ENCODE measurements at places on chromosomes 11 and 22.
A peak's percentile ranks its signal among the peaks of the same experiment; 100 is the strongest.

DNA sequence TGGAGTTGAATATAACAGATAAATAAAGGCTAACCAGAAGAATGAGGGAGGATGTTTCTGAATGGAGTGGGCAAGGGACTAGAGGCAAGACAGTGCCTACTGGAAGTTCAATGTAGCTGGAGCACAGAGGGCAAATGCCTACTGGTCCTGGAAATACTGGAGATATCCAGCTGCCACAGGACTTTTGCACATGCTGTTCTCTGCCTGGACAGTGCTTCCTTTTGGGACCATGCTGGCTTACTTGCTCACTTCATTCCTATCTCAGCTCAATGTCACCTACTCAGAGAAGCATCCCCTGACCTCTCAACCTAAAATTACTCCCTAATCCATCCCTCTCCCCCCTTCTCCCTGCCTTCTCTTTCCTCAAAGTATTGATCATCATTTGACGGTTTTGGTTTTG is 20.2 kb downstream of the RASD2 start:
- no peak for DNase-seq

DNA sequence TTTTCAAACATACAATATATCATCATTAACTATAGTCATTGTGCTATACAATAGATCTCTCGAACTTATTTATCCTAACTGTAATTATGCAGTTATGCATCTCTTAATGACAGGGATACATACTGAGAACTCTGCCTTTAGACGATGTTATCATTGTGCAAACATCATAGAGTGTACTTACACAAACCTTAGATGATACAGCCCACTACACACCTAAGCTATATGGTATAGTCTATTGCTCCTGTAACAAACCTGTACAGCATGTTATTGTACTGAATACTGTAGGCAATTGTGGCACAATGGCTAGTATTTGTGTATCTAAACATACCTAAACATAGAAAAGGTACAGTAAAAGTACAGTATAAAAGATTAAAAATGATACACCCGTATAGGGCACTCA is 27.4 kb upstream of the NRGN start:
- no peak for DNase-seq

DNA sequence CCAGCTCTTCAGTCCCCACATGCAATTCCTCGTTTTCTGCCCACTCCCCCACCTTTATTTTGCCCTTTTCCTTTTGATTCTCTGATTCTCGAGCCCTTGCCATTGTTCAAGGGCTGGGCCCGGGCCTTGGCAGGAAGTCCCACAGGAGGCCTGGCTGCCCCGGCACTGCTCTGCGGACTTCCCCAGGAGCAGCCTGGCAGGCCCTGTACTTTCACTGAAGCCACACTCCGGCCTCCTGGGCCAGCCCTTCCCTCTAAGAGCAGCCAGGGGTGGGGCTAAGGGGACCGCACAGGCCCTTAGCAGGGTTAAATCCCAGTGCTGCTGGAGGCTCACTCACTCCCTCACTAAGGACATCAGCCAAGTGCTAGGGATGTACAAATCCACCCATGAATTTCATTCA is 4.1 kb downstream of the LRRC32 start:
- no peak for DNase-seq

- DNase-seq, result peak; percentile 73
These were observed 82.7 kb upstream of the LINC01488 start for GRCh38 chr11:69398529-69399492.

GRCh38 chr11:70454197-70454767 is 56.0 kb downstream of the CTTN start:
- no peak for DNase-seq

- DNase-seq, result peak; percentile 44
These were observed 24.9 kb upstream of the EMSY start for GRCh38 chr11:76419896-76420295.

DNA sequence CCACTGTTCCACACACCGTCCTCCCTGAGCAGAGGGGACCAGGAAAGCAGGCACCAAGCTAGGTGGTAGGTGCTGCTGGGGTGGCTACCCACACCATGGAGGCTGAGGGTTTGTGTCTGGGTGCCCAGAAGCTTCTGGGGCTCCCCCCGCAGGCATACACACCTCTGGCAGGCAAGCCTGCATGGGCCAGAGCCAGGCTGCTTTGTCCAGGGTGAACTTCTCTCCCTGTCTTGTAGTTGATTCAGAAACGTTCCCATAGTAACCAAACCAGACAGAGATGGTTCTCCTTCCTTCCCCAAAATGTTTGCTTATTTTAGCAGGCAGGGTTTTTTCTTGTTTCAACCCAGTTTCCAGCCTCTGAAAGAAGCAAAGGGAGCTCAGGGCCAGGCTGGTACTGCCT is 40.9 kb upstream of the SUSD2 start:
- DNase-seq, result peak; percentile 30

DNA sequence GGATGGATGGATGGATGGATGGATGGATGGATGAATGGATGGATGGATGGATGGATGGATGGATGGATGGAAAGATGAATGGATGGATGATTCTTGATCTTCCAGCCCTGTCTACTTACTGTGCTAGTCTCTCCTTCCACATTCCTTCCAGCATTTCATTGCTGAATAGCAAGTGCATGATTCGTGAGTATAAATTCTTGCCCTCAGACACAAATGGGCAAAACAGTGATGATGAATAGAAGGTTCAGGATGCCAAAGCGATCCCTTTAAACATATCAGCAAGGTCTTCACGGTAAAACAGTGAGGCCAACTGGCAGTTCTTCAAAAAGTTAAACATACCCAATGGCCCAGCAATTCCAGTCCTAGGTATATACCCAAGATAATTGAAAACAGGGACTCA is 400.2 kb downstream of the MN1 start:
- DNase-seq, result no peak

GRCh38 chr11:73142128-73142377 is at the start of gene FCHSD2:
FCHSD2 (minus strand) TSS chr11:73142318; CDS start chr11:73141877, 441 bp downstream.
- DNase-seq, result no peak

DNA sequence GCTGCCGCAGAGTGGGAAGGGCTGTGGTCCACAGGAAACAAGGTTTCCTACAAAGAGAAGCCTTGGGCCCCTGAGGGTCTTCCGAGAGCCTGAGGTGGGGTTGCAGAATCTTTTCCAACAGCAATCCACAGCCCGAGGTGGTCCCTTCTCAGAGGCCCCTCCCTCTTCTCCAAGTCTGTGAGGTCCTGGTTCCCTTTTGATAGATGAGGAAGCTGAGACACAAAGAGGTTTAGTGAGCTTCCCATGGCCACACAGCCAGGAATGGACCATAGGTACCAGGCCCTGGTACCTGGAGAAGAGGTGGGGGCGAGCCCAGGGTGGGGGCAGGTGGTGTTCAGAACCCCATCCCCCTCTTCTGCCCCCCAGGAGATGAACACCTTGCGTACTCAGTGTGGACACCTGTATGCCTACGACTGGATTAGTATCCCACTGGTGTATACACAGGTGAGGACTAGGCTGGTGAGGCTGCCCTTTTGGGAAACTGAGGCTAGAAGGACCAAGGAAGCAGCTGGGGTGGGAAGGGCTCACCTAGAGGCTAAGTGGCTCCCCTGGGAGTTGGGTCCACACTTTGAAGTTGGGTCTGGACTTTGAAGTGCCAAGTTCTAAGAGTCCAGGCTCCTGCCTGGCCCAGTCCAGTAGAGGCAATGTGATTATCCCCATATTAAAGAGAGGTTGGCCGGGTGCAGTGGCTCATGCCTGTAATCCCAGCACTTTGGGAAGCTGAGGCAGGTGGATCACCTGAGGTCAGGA is 7.0 kb downstream of the BEST1 start:
- no peak for DNase-seq

DNA sequence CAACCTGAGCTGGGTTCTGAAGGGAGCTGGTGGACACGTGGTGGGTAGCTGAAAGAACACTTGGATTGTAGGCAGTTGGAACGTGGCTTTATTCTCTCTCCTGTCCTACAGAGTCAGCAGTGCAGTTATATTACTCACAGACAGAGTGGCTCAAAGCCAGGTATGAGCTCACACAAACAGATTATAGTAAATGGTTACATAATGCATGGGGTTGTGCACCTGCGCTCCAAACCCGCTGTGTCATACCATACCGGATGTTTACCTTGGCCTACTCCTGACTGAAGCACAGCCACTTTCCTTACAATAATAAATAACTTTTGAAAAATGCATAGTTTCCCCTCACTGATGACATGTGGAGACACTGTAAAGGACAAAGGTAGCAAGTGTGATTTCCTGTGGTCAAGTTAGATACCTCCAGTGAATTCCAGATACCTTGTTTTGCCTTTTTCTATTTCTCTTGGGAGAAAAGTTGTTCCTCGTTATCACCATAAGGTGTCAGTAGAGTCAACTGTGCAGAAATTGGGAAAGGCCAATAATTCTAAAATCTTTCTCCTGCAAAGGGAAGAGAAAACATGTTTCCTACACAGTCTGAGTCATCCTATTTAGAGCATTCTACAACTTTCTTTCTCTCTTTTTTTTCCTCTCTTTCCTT is 13.5 kb downstream of the MS4A6A start:
- DNase-seq, result peak; percentile 76

DNA sequence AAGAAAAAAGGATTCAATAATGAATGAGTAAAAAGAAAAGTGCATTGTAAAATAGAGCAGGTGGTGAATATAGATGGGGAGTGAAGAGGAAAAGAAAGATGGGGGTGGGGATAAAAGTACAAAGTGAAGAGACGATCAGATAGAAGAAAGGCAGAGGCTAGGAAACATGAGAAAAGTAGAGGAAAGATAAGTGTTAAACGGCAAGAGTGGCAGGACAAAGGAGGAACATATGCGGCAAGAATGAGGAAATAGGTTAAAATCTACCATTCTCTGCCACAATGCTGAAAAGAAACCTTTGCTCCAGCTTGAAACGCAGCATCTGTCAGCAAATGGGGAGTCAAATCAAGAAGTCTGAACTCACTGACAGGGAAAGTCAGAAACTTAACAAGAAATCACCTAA is 6.8 kb downstream of the FUT4 start:
- peak; percentile 62 for DNase-seq

DNA sequence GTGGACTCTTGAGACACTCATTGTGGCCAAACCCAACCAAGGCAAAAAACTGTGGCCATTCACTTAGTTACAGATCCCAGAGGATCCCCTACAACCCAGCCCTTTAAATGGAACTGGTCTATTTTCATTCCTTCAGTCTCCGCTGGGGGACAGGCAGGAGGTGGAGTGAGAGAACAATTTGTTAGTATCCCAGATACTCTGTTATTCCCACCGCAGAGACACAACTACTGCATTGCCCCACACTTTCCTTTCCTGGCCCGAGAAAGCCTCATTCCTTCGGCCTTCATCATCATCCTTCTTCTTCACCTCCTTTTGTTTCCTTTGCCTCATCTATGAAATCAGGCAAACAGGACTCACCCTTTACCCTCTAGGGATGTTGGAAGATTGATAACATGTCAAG is 191.1 kb downstream of the NTM start:
- DNase-seq, result no peak

GRCh38 chr11:114157476-114158050 is 98.1 kb downstream of the ZBTB16 start:
- no peak for DNase-seq

GRCh38 chr22:38770257-38770949 is 14.6 kb upstream of the SUN2 start:
- DNase-seq, result no peak

GRCh38 chr11:8641332-8641731 is 41.1 kb downstream of the TRIM66 start:
- no peak for DNase-seq

- DNase-seq, result no peak
These were observed 30.3 kb downstream of the PDGFB start for GRCh38 chr22:39214383-39215069.

DNA sequence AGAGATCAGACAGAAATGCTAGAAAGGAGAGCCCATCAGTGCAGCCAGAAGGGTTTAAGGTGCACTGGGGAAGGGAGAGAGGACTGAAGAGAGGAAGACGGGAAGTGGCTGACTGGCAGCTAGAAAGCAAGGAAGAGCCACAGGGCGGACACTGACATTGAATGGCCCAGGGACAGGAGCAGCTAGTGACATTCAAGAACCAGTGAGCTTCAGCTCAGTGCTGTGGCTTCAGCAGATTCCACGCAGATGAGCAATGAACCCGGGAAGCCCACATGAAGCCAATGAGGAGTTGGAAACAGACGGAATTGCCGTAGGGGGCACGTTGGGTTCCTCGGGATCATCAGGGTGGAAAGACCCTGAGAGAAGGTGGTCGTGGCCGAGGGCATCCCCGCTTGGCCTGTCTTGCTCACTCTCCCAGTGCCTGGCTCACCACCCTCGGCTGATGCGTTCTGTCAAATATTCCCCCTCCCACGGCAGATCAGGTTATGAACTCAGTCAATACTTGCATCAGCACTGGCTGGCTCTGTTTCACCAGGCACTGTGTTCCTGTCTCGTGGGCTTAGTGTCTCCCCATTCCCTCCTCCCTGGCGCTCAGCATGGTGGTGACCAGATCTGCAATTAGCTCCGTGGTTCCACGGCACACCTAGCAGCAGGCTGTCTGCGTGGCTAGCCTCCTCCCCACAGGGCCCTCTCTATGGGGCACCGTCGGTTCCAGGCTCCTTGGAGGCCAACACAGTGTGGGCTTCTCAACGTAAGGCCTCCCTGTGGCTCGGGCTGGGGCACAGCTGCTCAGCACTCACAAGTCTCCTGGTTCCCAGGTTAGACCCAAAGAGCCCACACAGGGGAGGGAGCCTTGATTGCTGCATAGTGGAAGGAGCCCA is 145.5 kb downstream of the TRIM29 start:
- no peak for DNase-seq

GRCh38 chr11:113057038-113057437 is 95.8 kb downstream of the NCAM1 start:
- no peak for DNase-seq

DNA sequence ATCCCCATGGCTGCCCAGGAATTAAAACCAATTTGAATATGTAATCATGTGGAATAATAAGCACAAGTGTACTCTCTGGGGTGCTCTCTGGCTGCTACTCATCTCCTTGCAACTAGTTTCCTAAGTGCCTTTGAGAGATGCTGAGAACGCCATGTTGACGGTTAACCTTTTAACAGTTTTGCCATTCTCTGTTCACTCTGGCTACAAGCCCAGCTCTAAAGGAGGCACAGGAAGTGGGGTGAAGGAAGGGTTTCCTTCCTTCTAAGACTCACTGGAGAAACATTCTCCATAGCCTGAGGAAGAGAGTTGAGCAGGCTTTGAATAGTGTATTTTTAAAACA is 122.0 kb upstream of the ZC3H12C start:
- DNase-seq, result no peak

DNA sequence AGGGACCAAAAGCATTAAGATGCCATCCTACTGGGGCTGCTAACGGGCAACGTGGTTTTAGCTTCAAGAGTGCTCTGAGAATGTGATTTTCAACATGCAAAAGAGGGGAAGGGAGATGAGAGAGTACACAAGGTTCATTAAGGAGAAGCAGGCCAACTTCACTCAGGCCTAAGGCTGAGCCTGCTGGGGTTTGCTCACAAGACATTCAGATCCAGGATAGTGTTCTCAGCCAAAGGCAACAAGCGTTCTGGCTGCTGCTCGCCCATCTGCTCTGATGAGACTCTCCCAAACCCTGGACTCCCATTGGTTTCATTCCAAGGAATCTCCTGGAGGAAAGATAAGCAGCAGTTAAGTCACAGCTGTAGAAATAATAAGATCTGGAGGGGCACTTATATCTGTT is 23.6 kb upstream of the UPB1 start:
- no peak for DNase-seq
